ENCODE measurements at places on chromosomes 1 and 21. TPM values are rescaled to one million over a fixed set of nuclear protein-coding genes. Genes with fewer than 3 reads are reported as not detected.
A peak's percentile ranks its signal among the peaks of the same experiment; 100 is the strongest.

DNA sequence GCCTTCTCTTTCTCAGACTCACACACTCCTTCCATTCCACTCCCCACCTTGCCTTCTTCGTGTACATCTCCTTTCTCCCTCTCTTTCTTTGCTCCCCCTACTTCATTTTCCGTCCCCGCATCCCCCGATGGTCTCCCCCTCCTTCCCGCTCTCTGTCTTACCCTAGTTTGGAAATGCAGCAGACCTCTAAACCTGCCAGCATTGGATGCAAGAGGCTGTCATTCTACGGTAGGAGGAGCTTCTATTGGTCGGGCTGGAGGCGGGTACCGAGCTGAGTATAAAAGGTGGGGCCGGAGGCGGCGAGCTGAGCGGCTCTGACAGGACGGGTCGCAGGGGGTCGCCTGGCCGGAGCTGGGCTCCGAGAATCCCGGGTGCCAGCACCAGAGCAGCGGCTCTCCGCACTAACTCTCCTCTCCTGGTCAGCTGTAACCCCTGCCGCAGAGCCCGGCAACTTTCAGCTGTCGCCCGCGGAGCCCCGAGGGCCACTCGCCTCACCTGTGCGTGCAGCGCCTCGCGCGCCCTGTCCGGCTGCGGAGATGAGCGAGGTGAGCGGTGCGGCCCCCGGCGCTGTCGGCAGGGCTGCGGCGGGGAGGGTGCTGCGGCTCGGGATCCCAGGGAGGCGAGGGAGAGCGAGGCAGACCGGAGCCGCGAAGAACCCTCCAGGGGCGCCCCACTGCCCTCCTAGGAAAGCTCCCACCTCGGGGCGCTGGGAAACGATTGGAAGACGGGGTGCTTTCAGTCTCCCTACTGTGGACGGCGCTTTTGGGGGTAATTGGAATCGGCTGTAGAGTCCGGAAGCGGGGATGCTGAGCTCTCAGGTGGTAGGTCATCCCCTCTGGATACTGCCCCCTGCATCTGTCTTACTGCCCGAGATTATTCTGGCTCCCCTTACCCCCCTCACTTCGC lies at the start of gene PCP4L1:
Gene PCP4L1 (plus strand): TSS at position 307 of the 906 bp plus-strand sequence. CDS start 230 bp downstream, at position 537.
- DNase-seq = no peak

GRCh38 chr1:17567582-17567981 lies 28.1 kb downstream of the ARHGEF10L start:
- DNase-seq = no peak

- DNase-seq = no peak
These were observed 58.1 kb downstream of the PTP4A2 start for GRCh38 chr1:31879981-31880608.

DNA sequence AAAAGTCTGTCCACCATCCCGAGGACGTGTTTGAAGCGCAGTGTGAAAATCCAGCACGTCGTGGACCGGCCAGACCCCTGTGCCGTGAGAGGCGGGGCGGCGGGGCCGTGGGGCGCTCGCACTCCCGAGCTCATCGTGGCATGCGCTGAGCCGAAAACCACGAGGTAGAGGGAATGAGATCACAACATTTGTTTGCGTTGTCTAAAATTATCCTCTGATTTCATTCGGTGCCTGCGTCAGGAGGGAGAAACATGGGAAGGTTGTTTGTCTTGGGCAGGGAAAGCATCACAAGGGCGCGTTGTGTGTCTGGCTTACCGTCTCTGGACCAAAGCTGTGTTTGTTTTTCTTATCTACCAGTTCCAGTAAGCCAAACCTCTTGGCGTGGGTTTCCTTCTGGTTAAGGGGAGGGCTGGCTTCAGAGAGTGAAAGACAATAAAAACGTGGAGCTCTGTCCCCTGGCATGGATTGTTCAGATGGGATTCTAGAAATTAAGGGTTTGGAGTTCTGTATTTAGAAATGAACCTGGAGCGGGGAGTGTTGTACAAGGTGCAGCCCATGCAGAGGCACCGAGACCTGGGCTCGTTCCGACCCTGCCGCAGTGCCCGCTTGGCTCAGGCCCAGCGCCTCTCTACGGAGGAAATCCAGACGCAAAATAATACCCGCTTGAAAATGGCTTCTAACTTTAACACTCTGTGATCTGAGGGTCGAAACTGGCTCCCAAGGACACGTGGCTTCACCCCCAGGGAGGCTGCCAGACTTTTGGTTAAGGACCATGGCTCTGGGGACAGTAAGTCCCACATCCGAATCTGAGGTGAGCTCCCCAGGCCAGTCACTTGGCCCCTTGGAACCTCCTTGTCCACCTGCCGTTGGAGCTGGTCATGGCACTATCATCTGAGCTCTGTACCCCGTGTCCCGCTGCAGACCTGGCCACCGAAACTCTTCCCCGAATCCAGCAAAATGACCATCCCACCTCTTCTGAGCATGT lies 68.7 kb upstream of the FAM3B start:
- no peak for DNase-seq

GRCh38 chr1:194347200-194347599 lies 1160.8 kb upstream of the B3GALT2 start:
- DNase-seq = no peak

DNA sequence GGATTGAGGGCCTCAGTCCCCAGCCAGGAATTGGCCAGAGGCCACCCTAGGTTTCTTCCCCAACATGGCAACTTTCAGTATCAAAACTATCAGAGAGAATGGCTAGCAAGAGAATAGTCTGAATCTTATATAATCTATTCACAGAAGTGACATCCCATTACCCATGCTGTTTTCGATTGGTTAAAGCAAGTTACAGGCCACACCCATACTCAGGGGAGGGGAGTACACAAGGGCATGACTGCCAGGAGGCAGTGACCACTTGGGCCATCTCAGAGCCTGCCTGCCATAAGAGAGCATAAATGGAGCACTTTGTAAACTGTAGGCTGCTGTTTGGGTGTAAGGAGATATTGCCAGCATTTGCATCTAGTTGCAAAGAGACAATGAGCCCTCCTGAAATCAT lies 65.4 kb downstream of the FAM163A start:
- no peak for DNase-seq

DNA sequence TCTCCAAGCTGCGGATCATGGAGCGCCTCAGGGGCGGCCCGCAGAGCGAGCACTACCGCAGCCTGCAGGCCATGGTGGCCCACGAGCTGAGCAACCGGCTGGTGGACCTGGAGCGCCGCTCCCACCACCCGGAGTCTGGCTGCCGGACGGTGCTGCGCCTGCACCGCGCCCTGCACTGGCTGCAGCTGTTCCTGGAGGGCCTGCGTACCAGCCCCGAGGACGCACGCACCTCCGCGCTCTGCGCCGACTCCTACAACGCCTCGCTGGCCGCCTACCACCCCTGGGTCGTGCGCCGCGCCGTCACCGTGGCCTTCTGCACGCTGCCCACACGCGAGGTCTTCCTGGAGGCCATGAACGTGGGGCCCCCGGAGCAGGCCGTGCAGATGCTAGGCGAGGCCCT lies 2.7 kb downstream of the CPTP start:
- no peak for DNase-seq

Gene MPL
- total RNA-seq = not detected

DNA sequence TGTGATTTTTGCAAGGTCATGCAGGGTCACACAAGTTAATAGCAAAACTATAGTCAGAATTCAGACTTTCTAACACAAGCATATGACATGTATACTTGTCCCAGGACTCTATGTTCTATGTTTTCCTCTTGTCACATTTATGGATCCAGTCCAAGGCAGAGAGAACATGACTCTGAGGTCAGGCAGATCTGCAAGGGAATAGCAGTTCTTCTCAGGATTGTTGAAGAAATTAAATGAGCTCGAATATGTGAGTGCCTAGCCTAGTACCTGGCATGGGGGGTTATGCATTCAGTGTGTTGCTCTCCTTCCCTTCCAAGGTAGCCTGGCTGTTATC lies 9.5 kb upstream of the RPTN start:
- DNase-seq = no peak

Gene LIPI
- total RNA-seq = not detected

Gene BCAR3
- total RNA-seq = 30.8 TPM

Gene NCAM2
- total RNA-seq = not detected

DNA sequence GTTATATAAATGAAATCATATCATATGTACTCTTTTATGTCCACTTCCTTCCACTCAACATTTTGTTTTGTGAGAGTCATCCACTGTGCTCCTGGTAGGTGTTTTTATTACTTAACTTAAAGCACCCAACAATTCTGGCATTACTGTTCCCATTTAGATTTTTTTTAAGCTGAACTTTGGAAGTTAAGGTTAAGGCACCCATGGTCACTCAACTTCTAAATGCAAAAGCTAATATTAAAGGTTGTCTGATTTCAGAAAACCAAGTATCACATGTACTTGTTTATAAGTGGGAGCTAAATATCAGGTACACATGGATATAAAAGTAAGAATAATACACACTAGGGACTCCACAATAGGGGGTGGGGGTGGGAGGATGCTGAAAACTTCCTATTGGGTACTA lies 42.7 kb downstream of the SCMH1 start:
- no peak for DNase-seq

Gene FALEC
- total RNA-seq = 0.28 TPM

Gene LAMC1
- total RNA-seq = 122 TPM

- DNase-seq = peak; percentile 51
These were observed 67.1 kb downstream of the HIVEP3 start for GRCh38 chr1:41851589-41851988.

DNA sequence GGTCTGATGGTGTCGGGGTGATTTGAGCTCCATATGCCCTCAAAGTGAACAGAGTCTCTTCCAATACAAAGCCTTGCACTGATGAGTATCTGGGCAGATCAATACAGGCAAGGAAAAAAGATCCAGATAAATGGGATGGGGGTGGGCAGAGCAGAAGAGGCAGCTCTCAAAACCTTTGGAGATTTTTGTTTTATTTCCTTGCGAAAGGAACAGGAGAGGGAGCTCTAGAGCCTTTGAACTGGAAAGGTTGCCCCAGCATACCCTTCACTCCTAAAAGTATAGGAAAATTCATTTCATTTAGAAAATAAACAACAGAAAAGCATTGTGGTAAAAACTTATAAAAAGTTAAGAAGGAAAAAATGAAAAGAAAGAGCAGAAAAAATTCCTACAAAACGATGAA lies 31.4 kb upstream of the OLIG2 start:
- DNase-seq = peak; percentile 48

DNA sequence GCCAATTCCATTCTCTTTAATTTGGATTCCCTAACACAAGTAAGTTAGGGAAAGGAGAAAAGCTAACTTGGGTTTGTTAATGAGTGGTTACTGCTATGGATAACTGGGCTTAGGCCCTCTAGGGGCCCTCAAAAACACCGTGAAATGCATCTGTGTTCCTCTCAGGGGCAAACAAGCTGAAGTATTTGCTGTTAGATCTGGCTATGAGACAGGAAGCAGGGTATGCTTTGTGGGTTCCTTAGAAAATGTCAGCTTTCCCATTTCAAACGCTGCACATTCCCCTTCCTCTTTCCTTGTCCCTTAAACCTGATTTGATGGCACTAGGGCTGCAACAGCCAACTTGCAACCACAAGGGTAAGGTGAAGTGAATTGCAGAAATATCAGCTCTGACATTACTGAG lies 5.7 kb upstream of the CAP1 start:
- DNase-seq = no peak

DNA sequence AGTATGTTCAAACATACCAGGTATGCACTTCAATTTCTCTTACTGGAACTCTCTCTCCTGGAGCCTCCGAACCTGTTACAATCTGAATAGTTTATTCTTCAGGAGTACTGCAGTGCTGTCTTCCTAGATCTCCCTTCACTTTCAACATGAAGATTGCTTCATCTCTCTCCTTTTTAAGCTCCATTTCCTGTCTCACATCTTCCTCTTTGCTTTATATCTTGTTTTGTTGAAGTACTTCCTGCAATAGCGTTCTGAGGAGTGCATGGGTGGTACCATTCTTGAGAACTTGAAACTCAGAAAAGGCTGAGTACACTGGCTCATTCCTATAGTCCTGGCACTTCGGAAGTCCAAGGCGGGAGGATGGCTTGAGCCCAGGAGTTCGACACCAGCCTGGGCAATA lies 15.7 kb upstream of the C1orf146 start:
- DNase-seq = no peak

Gene FMO4
- 0.87 TPM for total RNA-seq

GRCh38 chr1:244406337-244406736 lies 45.4 kb downstream of the ADSS2 start:
- DNase-seq = no peak

- DNase-seq = no peak
These were observed 591 bp upstream of the KDM1A start for GRCh38 chr1:23018661-23019093.

- no peak for DNase-seq
These were observed 14.3 kb downstream of the ADAMTSL4 start for GRCh38 chr1:150563340-150564038.

- no peak for DNase-seq
These were observed 55.1 kb downstream of the SLC22A15 start for GRCh38 chr1:116031302-116031835.

Gene VSIG8
- total RNA-seq = not detected

Gene FAM72B
- 15.2 TPM for total RNA-seq

DNA sequence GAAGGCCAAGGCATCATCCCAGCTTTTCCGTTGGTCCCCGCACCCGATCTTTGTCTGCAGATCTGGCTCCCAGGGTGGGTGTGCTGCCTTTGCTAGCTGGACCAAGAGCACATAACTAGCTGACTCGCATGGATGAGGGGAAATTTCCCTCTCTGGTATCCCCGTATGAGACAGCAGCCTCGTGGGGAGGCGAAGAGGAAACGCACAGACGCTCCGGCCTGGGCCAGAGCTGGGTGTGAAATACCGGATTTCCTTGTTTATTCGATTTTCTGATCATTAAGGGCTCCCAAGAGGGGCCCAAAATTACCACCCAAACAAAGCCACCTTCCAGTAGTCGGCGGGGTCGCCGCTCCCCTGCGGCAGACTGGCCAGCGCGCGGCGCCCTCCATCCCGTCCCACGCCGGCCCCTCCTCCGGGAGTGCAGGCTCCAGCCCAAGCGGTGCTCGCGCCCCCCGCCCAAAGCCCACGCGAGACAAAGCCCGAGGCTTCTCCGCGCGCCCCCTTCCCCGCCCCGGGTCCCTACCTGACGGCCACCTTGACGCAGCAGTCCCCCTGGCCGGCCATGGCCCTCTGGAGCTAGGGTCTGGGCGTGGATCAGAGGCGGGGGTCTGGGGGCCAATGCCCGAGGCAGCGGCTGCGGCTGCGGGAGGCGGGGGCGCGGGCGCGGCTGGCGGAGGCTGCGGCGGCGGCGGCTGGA lies 546 bp downstream of the KIF21B start:
- no peak for DNase-seq

DNA sequence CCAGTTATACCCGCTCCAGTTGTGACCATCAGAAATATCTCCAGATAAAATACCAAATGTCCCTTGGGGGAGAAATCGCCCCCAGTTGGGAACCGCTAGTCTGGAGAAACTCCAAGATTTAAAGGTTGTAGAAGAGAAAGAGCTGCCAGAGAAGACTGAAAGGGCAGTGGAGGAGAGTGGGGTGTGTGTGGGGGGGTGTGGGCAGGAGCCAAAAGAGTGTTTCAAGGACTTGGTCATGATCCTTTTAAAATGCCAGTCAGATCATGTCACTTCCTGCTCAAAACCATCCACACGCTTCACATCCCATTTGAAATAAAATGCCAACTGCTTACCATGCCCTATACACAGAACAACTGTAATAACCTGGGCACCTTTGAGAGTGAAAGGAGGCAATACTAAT lies 3.4 kb upstream of the HEYL start:
- peak; percentile 51 for DNase-seq

All from SJCRH30 (cell line).